ENCODE measurements at places on chromosomes 11 and 22. TPM values are rescaled to one million over a fixed set of nuclear protein-coding genes. Genes with fewer than 3 reads are reported as not detected.

GRCh38 chr22:44023404-44024287 is 456 bp upstream of the PARVB start:
- no peak for DNase-seq

DNA sequence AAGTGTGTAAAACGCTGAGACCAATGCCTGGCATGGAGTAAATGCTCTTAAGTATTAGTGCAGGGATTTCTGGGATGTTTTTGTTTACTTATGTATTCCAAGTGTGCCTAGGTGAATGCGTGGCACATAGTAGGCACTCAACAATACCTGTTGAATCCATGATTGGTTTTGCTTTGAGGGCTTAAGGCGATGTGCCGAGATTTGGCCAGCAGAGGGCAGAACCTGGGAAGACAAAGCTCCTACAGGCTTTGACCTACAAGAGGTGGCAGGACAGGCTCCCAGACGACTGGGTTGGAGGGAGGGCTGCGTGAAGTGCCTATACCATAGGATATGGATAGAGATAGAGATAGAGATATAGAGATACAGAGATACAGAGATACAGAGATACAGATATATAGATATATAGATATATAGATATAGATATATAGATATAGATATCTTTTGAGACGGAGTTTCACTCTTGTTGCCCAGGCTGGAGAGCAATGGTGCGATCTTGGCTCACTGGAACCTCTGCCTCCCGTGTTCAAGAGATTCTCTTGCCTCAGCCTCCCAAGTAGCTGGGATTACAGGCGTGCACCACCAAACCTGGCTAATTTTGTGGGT is 13.9 kb downstream of the KCNE3 start:
- DNase-seq: no peak

GRCh38 chr11:95055283-95055897 is 6.2 kb downstream of the KDM4F start:
- DNase-seq: no peak

DNA sequence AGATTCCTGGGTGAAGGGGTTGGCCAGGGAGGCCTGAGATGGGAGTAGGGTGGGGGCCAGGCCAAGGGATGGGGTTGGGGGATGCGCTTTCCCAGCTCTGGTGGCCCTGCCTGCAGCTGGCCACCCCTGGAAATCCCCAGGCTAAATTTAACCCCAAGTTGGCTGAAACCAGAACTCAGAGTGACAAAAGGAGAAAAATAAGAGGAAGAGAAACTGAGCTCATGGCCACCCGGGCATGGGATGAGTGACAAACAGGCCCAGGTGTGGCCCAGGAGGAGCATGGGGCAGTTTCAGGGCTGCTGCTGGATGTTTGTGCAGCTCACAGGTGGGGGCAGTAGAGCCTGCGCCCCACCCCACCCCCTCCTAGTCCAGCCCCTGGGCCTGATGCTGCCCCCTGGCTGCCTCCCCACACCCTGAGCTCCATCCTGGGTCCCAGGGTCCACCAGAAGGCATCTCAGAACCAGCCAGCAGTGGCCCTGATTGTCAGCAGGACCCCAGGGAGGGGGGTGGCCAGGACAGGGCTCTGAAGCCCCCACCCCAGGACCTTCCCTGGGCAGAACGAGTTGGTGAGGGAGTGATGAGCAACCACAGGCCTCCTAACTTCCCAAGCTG is 48.0 kb downstream of the IGLL5 start:
- DNase-seq: no peak

DNA sequence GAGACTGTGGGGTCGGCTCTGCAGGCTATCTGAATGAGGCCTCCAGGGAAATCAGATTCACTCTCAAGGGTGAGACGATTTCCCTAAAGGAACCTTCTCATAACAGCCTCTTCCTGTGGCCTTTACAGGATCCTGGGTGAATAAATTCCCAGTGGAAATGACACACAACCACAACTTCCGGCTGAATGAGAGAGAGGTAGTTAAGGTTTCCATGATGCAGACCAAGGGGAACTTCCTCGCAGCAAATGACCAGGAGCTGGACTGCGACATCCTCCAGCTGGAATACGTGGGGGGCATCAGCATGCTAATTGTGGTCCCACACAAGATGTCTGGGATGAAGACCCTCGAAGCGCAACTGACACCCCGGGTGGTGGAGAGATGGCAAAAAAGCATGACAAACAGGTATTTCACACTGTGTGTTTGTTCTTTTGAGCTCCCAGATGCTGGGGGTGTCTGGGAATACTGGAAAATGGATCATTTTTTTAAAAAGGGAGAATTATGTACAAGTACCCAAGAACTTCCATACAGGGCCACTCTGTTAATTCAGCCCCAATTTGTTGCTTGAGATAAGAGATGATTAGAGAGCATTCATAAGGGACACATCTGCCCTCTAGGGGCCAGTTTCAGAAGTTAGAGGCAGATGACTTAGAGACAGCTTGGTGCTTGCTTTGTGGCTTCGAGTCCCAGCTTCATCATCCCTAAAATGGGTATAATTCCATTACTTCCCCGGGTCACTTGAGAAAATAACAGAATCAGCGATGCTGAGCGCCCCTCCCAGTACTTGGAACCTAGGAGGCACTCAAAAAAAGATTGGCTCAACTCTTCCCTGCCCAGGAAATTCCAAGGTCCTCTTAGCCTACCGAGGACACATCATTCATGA is 10.2 kb downstream of the SERPIND1 start:
- no peak for DNase-seq

DNA sequence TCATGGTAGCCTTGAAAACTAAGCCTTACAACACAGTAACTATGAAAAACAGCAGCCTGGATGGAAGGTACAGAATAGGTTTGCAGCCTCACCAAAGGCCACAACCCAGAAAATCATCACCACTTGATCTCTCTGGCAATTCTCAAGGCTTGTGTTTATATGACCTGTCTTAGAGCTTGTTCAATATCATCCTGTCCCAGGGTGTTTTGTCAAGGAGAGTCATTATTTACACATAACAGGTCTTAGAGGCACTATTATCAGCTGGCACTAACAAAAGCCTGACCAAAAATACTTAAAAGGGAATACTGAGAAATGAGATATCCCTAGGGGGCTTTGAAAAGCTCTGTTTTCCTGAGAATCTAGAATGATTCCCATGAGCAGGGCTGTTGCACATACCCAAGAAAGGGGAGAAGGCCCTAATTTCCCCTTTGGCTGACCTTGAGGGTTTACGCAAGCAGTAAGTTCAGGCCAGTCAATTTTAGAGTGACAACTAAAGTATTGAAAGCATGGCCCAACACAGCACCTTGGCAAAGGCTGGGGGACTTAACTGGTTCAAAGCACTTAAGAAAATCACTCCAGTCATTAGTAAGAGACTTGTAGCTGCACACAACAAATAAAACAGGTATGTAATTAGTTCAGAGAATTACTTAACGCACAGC is 7.9 kb downstream of the SC5D start:
- no peak for DNase-seq

- DNase-seq: no peak
Measured at GRCh38 chr22:43262990-43263644, 76.2 kb upstream of the TTLL12 start.

DNA sequence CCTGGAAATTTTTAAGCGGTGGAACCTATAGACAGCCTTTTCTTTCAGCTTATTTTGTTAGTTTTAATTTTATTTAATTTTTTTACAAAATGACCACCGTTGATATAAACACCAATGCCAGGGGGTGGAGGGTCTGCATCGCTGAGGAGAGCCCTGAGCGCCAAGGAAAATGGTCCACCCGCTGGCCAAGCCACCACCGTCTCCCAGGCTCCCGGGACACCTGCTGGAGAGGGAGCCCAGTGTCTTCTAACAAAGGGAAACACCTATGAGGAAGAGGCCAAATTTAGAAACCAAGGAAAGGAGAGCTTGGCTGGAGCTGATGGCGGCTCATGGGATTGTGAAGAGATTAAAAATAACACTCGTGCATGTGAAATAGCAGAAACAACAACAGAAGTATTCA is 288 bp upstream of the KRTAP5-8 start:
- no peak for DNase-seq

DNA sequence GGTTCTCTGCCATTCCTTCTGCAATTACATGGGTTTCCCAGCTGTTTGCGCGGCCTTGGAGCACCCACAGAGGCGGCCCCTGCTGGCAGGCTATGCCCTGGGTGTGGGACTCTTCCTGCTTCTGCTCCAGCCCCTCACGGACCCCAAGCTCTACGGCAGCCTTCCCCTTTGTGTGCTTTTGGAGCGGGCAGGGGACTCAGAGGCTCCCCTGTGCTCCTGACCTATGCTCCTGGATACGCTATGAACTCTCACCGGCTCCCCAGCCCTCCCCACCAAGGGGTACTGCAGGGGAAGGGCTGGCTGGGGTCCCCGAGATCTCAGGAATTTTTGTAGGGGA is 2.6 kb downstream of the RCE1 start:
- DNase-seq: no peak

GRCh38 chr11:134730561-134731212 is 318.6 kb upstream of the B3GAT1 start:
- no peak for DNase-seq

- DNase-seq: no peak
Measured at GRCh38 chr22:47113853-47114415, 351.5 kb downstream of the TBC1D22A start.

- DNase-seq: no peak
Measured at GRCh38 chr11:67351275-67352005, 1.9 kb downstream of the POLD4 start.

- DNase-seq: no peak
Measured at GRCh38 chr22:42300259-42301076, 30.0 kb upstream of the TCF20 start.

GRCh38 chr22:46791201-46791731 is 28.8 kb downstream of the TBC1D22A start:
- no peak for DNase-seq

- no peak for DNase-seq
Measured at GRCh38 chr11:95975343-95975742, 51.4 kb upstream of the MTMR2 start.

GRCh38 chr11:64232182-64232966 is 2.0 kb upstream of the VEGFB start:
- DNase-seq: no peak

DNA sequence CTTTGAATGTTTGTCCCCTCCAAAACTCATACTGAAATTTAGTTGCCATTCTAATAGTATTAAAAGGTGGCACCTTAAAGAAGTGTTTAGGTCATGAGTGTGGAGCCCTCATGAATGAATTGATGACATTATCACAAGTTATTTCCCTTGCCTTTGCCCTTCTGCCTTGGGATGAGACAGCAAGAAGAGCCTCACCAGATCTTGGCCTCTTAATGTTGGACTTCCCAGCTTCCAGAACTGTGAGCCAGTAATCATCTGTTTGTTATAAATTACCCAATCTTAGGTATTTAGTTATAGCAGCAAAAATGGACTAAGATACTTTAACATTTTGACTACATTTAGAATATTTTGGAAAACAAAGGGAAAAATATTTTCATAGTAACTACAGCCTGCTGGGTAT is 371.0 kb downstream of the JRKL start:
- no peak for DNase-seq

- DNase-seq: no peak
Measured at GRCh38 chr11:4763096-4763495, 6.6 kb downstream of the OR51F1 start.

- DNase-seq: no peak
Measured at GRCh38 chr11:95727620-95728019, 62.0 kb downstream of the FAM76B start.

DNA sequence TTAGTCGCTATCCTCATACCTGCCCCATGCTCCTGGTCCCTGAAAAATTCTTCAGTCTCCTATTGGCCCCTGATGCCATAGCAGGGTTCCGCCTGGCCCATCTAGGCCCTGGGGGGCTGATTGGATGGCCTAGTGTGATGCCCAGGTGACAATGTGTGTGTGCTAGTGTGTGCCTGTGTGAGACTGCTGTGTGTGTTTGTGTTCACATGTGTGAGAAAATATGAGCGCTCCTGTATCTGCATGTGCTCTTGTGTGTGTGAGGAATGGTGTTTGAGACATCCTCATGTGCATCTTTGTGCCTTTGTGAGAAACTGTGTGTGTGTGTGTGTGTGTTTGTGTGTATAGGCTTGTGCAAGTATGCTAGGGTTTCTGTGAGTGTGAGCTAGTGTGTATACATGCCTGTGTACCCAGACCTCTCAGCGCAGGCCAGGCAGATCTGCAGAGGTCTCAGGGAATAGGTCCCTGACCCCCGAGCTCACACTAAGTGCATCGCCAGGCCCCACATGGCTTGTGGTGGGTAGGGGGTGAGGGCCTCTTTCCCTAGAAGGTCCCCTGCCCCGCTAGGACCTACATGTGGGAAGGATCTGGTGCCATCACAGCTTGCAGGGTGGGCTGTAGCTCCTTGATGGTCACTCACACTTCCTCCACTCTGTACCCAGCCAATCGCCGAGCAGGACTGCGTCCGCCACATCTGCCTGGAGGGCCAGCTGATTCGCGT is 64.6 kb downstream of the OTOG start:
- DNase-seq: no peak

Gene SPON1
- 48.5 TPM for total RNA-seq

Gene LRRC74B
- not detected for total RNA-seq

Gene CDKN1C
- 25.0 TPM for total RNA-seq

Gene CELSR1
- 1.5 TPM for total RNA-seq

Gene ZNF408
- total RNA-seq: 11.9 TPM
